ENCODE measurements at places on chromosomes 16 and 17.
A peak's percentile ranks its signal among the peaks of the same experiment; 100 is the strongest.

DNA sequence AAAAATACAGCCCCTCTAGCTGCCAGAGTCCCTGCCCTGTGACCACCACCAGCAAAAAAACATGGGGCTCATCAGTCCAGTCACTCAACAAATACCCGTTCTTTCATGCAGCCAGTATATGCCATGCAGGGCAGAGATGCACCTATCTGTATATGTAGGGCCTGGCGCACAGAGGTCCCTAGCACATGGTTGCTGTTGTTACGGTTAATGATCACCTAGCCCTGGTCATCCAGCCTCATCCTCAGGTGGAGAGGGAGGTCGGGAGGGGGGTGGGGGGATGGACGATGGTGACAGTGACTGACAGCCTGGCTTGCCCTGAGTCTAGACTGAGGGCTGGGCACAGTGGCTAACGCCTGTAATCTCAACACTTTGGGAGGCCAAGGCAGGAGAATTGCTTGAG lies 1.5 kb downstream of the SDR42E2 start:
- no peak for DNase-seq

- DNase-seq: no peak
These were observed 204.9 kb downstream of the C16orf78 start for GRCh38 chr16:49578435-49579024.

DNA sequence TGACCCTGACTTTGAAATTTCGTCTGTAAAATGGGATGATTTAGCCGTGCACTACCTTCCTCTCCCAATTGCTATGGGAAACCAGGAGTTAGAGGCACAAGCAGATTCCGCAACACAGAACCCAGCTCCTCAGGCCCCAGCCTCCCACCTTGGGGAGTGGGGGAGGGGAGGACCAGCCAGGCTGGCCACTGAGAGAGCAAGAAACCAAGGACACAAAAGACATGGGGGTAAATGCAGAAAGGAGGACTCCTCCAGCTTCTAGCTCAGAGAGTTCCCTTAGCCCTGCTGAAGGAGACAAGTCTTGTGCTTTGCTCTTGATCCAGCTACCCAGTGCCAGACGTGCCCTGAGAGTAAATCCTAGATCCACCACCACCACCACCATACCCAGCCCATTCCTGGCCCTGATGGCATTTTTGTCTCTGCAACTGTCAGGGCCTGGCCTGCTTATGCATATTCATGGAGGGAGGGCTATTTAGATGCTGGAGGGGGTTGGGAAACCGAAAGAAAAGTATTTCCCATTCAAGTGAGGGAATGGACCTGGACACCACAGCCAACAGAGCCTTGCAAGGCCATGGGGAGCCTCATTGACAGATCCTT lies 25.9 kb downstream of the PITPNM3 start:
- no peak for DNase-seq

DNA sequence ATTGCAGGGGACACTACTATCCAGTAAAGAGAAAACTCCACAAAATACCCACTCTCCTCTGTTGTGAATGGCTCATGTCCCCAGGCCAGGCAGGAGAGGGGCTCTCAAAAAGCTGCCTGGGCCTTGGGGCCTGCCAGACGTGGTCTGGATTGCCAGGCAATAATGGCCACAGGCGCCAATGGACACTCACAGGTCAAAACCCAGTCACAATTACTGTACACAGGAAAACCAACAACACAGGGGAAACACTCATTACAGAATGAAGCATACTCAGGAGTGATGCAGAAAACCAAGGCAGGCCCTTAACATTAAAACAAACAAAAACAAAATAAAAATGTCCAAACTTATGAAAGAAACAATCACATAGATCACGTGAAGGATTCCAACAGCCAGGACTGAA lies 35.1 kb upstream of the SREBF1 start:
- DNase-seq: no peak

- no peak for DNase-seq
These were observed 22.5 kb upstream of the TMEM132E start for GRCh38 chr17:34556931-34557330.

DNA sequence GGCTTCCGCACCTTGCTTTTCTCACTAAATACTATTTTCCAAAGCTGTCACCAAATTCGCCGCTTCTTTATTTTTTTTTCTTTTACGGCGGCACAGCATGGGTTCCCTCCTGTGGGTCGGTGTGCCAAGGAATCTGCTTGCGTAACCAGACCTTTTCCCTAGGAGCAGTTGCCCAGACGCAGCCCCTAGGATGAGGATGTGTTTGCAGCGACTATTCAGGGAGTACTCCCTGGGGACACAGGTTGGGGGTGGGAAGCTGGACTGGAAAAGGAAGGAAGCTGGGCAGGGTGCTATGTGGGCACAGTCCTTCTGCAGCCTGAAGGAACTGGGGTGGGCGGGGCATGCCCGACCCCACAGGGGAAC lies 49.0 kb upstream of the ZCCHC14 start:
- peak; percentile 64 for DNase-seq

DNA sequence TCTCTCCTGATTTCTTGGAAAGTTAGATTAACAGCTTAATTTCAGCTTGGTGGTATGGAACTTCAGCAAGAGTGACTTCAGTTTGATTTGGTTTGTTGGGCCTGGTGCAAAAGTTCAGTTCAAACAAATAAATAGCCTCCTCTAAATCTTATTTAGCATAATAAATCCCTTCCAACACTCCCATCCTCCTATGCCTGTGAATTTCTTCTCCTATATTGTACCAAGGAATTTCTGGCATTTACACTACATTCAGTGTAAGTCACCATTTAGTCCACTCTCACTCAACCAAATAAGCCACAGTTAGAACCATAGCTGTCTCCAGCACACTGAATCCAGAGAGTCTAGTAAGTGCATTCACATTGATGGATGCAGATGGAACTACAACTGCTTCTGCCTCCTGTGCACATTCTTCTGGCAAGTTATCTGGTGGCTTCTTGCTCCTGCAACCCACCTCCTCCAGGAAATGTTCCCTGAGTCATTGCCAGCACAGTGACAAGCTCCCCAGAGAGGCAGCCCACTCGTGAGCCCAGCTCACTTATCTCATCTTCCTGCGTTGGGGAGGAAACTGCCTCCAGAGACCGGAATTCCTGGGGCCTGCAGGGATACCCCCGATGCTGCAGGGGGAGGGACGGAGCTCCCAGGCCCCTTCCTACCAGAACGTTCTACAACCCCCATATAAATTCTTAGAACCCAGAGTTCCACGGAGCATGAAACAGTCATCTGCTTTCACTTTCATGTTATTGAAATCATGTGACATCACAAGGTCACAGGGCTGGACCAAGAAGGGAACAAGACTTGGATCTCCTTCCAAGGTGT lies 318.3 kb downstream of the PHKB start:
- peak; percentile 47 for DNase-seq

DNA sequence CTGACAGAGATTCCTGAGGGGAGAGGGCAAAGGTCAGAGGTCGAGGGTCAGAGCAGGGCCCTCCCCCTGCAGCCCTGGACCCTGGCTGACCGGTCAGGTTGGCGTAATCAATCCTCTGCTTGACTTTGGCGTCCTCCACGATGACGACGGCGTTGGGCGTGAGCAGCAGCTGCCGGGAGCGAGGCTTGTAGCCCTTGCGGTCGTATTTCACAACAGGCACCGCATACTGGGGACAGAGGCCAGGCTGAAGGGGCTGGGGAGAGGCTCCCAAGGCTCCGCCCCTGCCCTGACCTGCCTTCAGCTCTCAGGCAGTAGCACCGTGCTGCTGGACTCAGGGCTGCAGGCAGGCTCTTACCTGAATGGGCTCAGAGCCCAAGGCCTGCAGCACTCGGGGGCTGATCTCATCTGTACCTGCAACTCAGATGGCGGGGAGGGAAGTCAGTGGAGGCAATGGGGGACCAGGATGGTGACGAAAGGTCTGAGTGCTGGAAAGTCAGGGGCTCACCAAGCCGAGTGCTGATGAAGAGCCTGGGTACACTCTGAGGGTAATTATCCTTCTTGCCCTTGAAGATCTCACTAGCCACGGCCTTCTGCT lies 12.0 kb upstream of the CRK start:
- no peak for DNase-seq

- DNase-seq: no peak
These were observed 40.9 kb downstream of the USP10 start for GRCh38 chr16:84740596-84741116.

- no peak for DNase-seq
These were observed 9.0 kb downstream of the ZDHHC1 start for GRCh38 chr16:67407176-67407787.

DNA sequence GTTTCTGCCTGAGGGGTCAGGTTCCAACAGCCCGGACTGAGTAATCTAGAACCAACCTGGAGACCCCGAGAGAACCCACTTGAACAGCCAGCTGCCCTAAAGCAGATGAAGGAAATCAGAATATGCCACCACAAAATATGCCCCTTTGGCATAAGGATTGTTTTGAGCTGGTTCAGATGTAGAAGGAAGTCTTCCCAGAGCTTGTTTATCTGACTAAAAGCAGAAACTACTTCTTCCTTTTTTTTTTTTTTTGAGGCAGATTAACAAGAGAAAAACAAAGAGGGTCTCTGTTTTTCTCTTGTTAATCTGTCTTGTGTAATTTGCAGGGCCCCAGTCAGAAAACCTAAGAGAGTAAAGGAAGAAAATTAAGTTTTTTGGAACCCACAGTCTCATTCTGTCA lies 53.0 kb downstream of the PECAM1 start:
- no peak for DNase-seq

GRCh38 chr16:88558457-88559442 lies 11.5 kb upstream of the ZC3H18 start:
- peak; percentile 86 for DNase-seq

DNA sequence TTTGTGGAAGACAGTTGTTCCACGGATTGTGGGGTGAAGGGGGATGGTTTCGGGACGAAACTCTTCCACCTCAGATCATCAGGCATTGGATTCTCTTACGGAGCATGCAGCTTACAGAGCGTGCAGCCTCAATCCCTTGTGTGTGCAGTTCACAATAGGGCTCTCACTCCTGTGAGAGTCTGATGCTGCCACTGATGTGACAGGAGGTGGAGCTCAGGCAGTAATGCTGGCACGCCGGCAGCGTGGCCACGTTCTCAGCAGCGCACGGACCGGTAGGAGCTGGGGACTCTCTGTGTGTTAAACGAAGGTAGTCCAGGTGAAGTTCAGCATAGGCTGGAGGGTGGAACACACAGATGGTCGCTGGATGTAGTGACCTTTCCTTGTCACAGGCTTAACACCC lies 37.8 kb downstream of the SEC14L1 start:
- DNase-seq: no peak

- DNase-seq: peak; percentile 48
These were observed 618 bp downstream of the GGA3 start for GRCh38 chr17:75260641-75261335.

Data from cardiac fibroblast (primary cell).